ENCODE measurements at places on chromosomes 13 and 19.

GRCh38 chr13:112007191-112007590 is 59.8 kb upstream of the SOX1 start:
- DNase-seq: no peak

GRCh38 chr13:44718467-44718866 is 142.3 kb upstream of the TSC22D1 start:
- no peak for DNase-seq

GRCh38 chr19:19552798-19553197 is 14.7 kb downstream of the CILP2 start:
- DNase-seq: no peak

DNA sequence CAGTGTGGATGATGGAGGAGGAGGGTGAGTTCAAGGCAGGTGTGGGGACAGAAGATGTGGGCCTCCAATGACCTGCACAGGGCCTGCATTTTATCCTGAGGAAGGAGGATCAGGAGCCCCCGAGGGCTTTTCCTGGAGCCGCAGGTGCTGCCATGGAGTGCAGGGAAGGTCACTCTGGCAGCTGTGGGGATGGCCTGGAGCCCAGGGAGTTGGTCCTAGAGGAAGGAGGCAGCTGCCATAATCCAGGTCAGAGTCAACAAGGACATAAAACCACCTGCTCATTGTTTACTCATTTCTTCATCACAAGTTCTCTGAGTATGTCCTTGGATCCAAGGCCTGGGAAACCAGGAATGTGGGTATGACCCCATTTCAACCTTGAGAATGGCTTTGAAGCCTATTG is 87.2 kb downstream of the SCGB2B2 start:
- DNase-seq: no peak

GRCh38 chr19:1104311-1105007 is 665 bp downstream of the GPX4 start:
- DNase-seq: peak; percentile 93

DNA sequence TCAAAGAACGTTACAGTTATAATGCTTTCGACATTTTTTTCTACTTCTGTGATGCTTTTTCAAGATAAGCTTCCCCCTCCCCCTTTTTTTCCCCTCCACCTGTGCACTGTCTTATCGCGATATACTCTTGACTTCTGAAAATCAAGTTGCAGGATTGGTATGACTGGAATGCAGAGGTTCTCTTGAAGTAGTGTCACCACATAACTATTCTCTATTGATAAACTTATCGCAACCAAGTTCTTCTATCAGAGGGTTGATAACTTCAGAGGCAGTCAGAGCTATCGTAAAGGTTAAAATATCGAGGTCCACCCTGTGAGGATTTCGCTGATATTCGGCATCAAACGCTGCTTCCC is 820 bp downstream of the EID2 start:
- no peak for DNase-seq

- DNase-seq: no peak
Observed at GRCh38 chr13:93262729-93263345, 36.2 kb downstream of the GPC6 start.

DNA sequence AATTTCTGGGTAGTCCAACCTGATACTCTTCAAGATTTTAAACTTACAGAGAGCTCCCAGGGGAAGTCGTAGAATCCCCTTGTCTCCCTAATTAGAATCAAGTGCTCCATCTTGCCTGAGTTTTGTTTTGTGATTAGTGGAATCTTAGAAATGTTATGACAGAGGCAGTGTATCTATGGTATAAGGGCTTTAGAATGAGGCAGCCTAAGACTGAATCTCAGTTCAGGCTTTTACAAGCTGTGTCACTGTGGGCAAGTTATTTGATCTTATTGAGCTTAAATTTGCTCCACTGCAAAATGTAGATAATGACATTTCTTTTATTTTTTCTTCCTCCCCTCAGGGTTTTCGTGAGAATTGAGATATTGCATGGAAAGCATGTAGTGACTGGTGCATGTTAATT is 215.5 kb downstream of the POSTN start:
- DNase-seq: no peak

DNA sequence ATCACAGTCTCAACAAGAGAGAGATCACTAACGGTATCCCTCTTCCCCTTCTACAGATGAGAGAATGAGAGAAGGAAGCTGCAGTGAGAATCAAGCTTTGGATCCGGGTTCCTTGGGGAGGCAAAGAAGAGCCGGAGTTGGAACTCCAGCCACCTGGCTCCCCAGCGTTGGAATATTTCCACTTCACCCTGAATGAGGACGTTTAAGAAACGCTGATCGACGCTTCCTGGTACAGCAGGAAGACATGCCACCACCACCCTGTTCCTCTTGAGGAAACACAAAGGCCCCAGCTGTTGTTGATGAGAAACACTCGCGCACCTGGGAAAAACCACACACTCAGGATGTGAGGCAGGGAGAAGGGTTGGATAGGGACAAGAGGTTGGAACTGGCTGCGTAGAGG is 11.3 kb upstream of the CACNG8 start:
- DNase-seq: peak; percentile 2

- peak; percentile 88 for DNase-seq
Observed at GRCh38 chr19:44653977-44654774, 10.5 kb downstream of the PVR start.

DNA sequence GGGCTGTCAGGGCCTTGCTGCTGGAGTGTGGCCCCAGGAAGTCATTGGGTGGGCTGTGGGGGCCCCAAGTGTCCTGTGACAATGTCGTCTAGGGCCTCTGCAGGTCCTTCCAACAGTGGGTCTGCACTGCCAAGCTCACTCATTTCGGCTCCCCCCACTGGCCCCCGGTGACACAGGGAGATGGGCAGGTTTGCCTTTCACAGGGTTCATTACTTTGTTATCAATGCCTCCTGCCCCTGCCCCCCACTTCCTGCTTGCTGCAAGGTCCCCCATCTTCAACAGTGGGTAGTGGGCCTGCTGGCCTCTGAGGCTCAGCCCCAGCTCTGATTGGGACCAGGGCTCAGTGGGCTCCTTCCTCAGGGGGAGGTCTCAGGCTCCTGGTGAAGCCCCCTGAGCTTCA is 149.8 kb downstream of the URI1 start:
- DNase-seq: peak; percentile 40

DNA sequence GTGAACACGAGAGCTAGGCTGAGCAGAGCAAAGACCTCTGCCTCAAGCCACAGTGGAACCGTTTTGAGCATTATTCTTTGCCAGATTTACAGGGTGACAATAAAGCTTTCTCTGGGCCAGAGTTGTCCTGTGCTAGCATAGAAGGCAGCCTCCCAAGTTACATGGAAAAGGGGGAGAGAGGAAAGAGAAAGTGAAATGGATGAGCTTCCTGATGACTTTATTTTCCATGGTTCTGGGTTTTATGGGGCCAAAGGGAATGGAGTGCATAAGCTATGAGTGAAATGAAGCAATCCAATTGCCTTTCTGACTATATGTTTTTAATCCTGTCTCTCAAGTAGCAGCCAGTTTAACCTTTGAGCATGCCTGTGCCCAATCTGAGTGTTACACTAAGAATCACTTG is 428.4 kb downstream of the COG6 start:
- DNase-seq: no peak

- peak; percentile 74 for DNase-seq
Observed at GRCh38 chr19:1172353-1173158, 1.5 kb downstream of the SBNO2 start.

GRCh38 chr19:48553676-48554384 is 1.9 kb downstream of the SULT2B1 start:
- no peak for DNase-seq

DNA sequence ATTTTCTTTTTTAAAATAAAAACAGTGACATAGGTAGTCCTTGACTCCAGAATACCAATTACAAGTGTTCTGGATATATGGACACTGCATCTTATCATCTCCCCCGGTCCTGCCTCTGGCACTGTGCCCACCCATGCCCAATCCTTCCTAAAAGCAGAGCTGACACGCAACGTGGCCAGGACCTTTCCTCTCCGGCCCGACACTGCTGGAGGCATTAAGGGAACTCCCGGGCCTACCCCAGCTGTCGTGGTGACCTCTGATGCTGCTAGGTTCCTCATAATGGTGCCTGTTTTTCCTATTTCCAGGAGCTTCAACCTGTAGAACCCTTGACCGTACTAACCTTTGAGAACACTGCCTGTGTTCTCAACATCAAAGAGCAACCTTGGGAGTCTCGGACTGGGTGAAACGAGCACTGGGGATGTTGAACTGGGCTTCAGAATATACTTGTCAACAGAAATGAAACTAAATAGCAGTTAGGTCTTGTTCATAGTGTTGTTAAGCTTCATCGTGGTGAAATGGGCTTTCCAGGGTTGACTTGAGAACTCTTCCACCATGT is 13.9 kb upstream of the RNF113B start:
- DNase-seq: no peak

DNA sequence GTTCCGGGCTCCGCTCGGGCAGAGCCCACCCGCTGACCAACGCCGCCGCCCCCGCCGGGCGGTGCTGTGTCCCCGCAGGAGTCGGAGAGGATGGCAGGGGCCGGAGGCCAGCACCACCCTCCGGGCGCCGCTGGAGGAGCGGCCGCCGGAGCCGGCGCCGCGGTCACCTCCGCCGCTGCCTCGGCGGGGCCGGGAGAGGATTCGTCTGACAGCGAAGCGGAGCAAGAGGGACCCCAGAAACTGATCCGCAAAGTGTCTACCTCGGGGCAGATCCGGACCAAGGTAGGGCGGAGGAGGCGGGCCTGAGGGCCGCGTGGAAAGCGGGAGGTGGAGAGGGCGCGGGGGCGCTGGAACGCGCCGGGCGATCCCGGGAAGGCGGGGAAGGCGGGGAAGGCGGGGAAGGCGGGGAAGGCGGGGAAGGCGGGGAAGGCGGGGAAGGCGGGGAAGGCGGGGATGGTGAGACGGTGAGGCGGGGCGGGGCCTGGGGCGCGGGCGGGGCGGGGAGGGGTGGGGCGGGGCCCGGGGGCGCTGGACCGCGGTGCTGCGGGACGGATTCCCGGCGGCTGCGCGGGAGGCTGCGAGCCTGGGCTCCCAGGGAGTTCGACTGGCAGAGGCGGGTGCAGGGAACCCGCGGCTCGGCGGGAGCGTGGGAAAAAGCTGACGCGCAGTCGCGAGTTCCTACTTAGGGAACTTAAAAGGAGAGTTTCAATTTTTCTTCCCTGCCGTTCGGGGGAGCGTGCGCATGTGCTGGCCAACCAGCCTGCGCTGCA is 421 bp downstream of the DGKH start:
- peak; percentile 92 for DNase-seq

GRCh38 chr13:48333976-48334375 is 30.4 kb downstream of the RB1 start:
- no peak for DNase-seq

GRCh38 chr19:33157906-33158305 is 26.0 kb downstream of the WDR88 start:
- DNase-seq: no peak

DNA sequence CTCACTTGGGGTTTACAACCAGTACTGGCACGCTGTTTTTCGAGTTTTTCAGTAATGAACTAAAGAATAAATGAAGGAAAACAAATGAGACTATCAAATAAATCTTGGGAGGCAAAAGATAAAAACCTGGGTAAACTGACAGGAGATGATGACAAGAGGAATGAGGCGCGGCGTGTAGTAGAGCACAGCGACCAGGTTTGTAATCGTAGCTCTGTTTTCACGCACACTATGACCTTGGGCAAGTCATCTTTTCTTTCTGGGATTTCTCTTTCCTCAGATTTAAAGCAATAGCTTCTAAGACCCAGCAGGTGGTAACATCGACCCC is 419 bp downstream of the MRPS31 start:
- no peak for DNase-seq

DNA sequence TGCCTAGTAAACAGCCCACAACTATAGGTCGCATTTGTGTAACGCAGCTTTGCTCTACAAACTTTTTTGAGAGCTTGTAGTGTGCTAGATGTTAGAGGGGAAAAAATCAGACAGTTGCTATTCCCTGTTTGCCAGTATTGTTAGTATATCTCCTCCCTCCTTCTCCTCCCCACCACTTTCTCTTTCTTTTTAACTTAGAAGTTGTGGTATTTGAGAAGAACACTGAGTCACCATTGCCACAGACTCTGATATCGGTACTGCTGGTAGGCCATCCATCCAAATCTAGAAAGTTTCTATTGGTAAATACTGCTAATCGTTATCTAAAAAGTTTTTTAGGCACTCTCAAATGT is 666 bp downstream of the POMP start:
- no peak for DNase-seq

DNA sequence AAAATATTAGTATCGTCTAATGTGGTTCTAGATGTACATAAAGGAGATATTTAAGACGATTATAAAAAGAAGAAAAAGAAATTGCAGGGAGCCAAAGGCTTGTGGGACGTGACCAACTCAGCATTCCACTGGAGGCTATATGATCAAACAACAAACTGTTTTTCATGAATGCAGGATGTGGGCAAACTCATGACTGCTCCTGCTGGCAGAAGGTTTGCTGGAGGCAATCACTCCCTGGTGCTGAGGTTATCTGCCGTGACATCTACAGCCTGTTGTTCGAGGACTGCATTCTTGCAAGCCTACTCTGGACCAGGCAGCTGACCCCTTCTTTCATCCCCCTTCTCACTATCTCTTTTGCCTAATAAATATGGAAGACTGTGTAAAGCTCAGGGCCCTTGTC is 518.1 kb downstream of the UQCRFS1 start:
- no peak for DNase-seq

DNA sequence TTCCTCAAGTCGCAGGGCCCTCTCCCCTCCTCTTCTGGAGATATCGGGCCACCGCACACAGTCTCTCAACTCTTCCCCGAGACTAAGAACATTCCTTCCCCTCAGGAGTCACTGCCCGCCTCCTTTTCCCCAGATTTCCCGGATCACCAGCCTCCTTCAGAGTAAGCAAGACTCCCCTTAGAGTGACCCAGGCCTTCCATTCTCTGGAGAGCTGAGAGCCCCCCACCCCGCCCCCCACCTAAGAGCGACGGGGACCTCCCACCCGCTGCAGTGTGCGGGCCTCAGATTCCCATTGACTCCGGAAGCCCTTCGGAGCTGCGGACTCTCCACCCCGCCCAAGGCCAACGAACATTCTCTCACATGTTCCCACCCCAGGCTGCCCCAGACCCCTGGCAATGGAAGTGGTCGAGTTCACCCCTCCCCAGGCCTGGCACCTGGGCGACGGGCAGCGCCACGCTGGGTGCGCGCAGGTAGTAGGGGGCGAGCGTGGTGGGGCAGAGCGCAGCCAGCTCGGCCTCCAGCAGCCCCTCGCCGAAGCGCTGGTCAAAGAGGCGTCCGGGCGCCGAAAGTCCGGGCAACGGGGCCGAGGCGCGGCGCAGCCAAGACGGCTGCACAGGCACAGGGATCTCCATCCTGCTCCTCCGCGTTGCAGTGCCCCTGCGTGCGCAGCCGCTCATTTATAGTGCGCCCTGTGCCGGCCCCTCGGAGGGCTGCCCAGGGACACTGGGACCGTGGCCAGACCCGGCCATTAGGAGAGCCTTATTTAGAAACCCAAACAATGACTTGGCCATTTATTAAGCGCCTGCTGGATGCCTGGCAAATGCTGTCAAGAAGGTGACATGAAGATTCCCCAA is at the start of gene HSPB6:
HSPB6 (minus strand) TSS at position 653 of the 854 bp plus-strand sequence; CDS start at position 632, 21 bp downstream.
- DNase-seq: peak; percentile 69

- DNase-seq: no peak
Observed at GRCh38 chr19:17616961-17617806, 61.7 kb downstream of the COLGALT1 start.

GRCh38 chr13:109951491-109951890 is 165.1 kb upstream of the IRS2 start:
- no peak for DNase-seq

GRCh38 chr19:58037927-58038687 is 4.3 kb downstream of the ZSCAN1 start:
- DNase-seq: no peak

All from upper lobe of right lung (tissue), 1 donor.